ENCODE measurements at places on chromosomes 5 and 9.

- no peak for DNase-seq
Observed at GRCh38 chr9:88927510-88927909, 63.8 kb upstream of the S1PR3 start.

DNA sequence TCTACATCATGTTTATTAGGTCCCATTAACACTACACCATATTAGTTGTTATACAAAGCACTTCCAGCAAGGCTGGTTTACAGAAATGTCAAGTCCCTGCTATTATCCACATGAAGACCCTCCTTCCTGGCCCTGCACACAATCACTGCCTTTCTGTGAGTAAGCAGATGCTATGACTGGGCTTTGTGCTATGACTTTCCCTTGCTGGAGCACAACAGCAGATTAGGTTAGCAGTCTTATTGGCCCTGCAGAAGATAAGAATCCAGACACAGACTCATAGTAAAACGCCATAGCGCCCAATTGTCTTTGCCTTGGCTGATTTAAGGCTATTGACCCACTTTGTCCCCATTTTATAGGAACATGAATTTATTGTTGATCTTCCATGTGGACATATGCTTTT lies 228.9 kb upstream of the ACTBL2 start:
- no peak for DNase-seq

DNA sequence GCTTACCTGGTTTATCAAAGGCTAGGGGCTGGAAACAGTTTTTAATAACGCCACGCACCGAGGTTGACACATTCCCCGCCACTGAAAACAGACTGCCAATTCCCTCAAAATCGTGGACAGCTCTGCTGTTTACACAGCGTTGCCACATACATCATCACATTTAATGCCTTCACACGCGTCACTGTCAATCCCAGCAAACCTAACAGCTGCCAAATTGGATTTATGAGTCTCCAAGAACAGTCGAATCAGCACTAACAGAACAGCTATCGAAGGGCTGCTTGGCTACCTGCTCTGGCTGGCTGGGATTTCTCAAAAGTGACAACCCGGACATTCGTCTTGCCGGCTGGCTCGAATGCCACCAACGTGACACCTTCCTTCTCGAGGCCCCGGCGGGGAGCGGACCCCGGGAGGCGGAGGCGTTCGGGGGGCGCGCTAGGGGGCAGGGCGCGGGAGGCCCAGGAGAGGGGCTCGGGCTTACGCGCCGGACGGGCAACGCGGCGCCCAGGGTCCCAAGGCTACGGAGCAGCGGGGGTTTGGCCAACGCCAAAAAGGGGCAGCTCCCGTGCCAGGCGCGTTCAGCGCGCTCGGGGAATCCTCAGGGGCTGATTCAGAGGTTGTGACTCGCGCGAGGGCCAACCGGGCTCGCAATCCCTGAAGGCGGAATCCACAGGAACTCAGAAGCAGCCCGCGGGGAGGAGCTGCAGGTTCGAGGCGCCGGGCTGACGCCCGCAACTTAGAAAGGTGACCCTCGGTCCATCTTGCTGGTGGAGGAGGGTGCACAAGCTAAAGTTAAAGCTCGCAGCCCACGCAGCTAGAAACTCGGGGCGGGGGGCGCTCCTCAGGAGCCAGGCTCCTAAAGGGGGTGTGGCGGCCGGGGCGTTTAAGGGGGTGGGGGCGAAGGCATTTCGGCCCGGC lies 1.2 kb downstream of the CDC14B start:
- peak; percentile 20 for DNase-seq

GRCh38 chr5:61586096-61587084 lies 254.3 kb downstream of the ZSWIM6 start:
- no peak for DNase-seq

GRCh38 chr5:178769617-178770260 lies 39.3 kb upstream of the ZNF354A start:
- DNase-seq = no peak

GRCh38 chr5:145915970-145916638 lies 20.3 kb upstream of the SH3RF2 start:
- DNase-seq = no peak

- no peak for DNase-seq
Observed at GRCh38 chr5:6711409-6712141, 1.7 kb upstream of the TENT4A start.

Data from Calu3 (cell line).